ENCODE measurements at places on chromosomes 2 and 18.

DNA sequence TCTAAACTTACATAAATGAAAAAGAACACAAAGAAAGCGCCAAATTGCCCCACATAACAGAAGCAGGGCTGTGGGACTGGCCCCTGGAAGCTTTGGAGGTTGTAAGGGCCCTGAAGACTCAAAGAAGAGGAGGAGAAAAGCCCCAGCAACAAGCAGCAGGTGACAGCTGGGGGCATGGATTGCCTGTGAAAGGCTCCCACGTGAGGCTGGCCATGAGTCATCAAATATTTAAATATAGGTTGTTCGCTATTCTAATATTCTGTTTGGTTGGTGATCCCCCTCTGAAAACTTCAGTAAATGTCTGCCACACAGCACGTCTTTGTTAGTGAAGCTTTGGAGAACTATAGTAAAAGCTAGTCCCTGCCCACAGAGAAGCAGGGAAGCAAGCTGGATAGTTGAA lies 132.4 kb downstream of the MREG start:
- no peak for DNase-seq

DNA sequence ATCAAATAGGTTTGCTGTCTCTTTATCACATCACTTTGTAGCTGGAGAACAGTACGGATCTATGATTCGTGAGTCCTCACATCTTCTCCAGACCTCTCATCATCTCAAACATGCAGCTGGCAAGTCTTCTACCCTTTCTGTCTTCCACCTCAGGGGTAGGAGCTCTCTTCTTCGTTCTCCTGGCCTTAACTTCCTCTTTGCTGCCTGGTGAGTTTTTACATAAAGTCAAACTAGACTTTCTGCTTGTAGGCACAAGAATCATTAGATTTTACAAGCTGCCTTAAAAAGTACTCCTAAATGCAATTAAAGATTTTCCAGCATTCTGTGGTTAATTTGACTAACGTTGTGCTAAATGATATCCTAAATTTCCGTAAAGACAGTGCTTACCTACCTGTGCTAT lies 43.7 kb upstream of the TANK start:
- no peak for DNase-seq

DNA sequence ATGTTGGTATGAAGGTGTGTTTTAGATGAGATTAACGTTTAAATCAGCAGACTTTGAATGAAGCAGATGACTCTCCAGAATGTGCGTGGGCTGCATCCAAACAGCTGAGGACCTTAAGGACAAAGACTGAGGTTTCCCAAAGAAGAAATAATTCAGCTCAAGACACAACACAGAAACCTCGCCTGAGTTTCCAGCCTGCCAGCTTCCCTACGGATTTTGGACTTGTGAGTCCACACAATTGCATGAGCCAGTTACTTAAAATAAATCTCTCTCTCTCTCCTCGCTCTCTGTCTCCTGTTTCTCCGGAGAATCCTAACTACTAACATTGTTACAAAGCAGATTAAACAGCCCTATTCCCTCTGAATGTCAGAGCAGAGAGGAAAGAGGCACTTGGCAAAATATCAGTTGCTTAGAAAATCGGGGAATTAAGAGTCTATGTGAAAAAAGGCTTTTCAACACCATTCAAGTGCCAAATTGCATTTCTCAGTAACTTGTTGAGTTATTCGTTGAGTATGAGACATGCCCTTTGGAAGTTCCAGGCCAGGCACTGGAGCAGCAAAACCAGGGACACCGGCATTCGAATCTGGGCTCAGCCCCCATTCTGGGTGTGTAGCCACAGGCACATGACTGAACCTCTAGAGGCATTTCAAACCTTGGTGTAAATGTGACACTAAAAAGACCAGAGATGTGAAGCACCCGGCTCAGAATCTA lies 174.6 kb upstream of the PID1 start:
- DNase-seq: no peak

GRCh38 chr2:38835015-38835601 lies 40.6 kb downstream of the DHX57 start:
- no peak for DNase-seq

DNA sequence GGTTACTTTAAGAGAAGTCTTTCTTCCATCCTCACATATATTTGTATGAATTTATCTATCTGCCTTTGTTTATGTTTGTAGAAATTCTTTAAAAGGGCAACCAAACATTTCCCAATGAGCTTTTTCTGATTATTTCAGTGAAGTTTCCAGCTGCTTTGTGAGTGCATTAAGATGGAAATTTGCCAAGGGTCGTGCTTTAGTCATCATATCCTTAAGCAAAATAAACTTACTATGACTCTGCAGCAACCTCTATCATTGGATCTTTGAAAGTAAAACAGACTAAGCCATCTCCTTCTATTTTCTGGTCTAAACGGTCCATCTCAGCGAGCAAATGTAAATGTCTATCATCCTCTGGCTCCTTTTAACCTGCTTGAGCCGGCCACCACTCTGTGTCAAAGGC lies 489.3 kb downstream of the SOX11 start:
- DNase-seq: no peak

DNA sequence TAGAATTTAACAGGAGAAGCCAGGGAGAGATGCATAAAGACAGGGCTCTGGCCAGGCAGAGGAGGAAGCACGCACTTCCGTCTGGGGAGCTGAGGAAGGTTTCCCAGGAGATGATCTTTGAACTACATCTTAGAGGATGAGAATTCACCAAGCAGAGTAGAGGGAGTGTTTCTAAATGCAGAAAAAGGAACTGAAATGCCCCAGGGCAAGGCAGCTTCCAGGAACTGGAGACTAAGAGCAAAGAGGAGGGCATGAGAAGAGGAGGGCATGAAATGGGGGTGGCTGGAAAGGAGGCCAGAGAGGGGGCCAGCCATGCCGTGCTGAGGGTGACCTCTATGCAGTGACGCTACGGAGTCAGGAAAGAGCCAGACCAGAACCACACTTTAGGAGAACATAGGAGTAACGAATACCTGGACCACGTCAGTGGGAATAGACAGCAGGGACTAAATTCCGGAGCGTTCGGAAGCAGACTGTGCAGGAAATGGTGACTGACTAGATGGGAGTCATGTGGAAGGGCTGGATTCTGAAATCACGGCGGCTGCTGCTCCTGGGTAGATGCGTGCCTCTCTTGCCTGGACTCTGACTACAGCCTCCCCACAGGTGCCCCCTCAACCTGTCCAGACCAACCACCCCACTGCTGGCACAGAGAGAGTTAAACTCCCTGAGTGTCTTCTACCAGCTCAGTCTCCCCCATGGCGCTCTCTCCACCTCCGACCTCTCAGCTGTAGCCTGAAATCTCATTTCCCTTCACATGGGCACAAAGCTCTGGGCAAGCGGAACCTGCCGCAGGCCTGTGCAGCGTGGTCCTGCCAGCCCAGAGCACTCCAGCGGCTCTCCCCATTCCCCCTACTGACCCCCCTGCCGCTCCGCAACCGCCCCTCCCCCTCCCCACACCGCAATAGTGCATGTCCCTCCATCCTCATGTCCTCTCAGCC lies 87.0 kb upstream of the RTN4 start:
- DNase-seq: no peak

DNA sequence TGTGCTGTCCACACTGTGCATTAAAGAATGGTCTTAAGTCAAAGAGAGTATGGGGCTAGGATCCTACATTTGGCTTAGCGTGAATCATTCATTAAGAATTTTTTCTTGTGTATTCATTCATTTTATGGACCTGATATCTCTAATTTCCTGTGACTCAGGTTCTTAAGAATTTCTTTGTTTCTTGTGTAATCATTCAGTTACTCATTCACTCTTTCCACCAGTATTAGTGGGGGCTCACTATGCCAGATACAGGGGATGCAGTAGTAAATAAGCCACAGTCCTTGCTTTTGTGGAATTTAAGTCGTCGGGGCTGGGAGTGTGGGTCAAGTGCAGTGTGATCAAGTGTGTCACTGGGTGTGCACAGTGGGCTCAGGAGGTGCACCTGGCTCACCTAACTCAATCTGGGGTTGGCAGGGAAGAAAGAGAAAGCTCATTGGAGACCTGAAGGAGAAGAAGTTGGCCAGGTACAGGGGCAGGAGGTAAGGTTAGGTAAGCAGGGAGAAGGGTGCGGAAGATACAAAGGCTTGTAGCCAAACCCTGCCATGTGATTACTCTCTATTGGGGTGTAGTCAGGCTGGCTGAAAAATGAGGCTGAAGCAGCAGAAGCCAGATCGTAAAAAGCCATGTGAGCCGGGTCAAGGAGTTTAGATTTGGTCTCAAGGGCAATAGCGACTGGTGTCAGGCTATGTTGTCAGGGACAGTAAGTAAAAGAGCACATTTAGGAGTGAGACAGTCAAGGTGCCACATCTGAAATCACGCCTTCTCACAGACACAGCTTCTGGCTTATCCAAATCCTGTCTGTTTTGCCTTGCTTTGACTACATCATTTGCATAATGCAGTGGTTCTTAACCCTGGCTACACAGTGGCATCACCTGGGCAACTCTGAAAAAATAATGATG lies 67.2 kb downstream of the KCTD1 start:
- DNase-seq: no peak

GRCh38 chr2:21667638-21668037 lies 543.9 kb downstream of the TDRD15 start:
- no peak for DNase-seq

GRCh38 chr2:46674488-46674887 lies 195.1 kb downstream of the TMEM247 start:
- no peak for DNase-seq

- no peak for DNase-seq
These were observed 246.8 kb downstream of the AGPS start for GRCh38 chr2:177639262-177639914.
